Hair follicular keratinocyte (primary cell): ENCODE measurements at places on chromosomes 5 and 9. TPM values are rescaled to one million over a fixed set of nuclear protein-coding genes. Genes with fewer than 3 reads are reported as not detected.

Gene IL13
- total RNA-seq: not detected in 2 replicates

Gene PCDHGB7
- total RNA-seq: 1.3 and 2.3 TPM in 2 replicates

Gene PCDHGA9
- total RNA-seq: 0.53 and 0.70 TPM in 2 replicates

Gene IL9
- not detected in 2 replicates for total RNA-seq

Gene HK3
- not detected in 2 replicates for total RNA-seq

Gene TGFBI
- total RNA-seq: 347 and 420 TPM in 2 replicates

Gene CCL19
- total RNA-seq: not detected in 2 replicates

Gene PCDHA1
- total RNA-seq: not detected in 2 replicates

Gene MCIDAS
- 0.27 TPM in 1 of 2 replicates, not detected in the other for total RNA-seq

Gene COL15A1
- total RNA-seq: not detected in 2 replicates

Gene LMNB1
- 24.2 and 67.4 TPM in 2 replicates for total RNA-seq

Gene STK32A
- under 0.01 TPM in 1 of 2 replicates, not detected in the other for total RNA-seq

Gene OLFML2A
- under 0.01 and 0.11 TPM in 2 replicates for total RNA-seq

Gene C5orf52
- total RNA-seq: not detected in 2 replicates

Gene MCC
- total RNA-seq: 30.6 and 45.2 TPM in 2 replicates

Gene TMC1
- not detected in 2 replicates for total RNA-seq

Gene TMED9
- 171 and 185 TPM in 2 replicates for total RNA-seq

Gene ASPN
- total RNA-seq: 0.08 TPM in 1 of 2 replicates, not detected in the other

Gene BHMT2
- total RNA-seq: not detected in 2 replicates

Gene SLC34A1
- total RNA-seq: not detected in 2 replicates
